ENCODE measurements at places on chromosomes 1 and 21.
A peak's percentile ranks its signal among the peaks of the same experiment; 100 is the strongest.

- no peak for DNase-seq
These were observed 8.4 kb downstream of the UBASH3A start for GRCh38 chr21:42411891-42412635.

- peak; percentile 43 for DNase-seq
These were observed 2.6 kb upstream of the SAMD13 start for GRCh38 chr1:84298684-84299535.

GRCh38 chr1:183543619-183544204, 46.5 kb downstream of the NCF2 start:
- DNase-seq: peak; percentile 74

DNA sequence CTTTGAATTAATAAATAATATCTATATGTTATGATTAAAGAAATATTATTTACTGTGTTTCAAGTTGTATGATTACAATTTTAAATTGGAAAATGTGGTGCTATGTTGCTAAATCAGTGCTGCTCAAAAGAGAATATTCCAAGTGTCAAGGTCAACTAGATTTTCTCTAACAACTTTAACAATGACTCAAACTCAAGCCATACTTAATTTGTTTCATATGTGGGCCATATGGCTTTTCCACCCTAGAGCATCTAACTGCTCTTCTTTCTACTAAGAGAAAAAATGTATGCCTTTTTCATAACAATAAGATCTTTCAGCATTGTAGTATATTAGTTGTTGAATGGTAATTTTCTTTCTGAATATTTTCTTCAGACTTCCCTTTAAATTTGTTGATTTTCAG, 8.3 kb upstream of the SYT14 start:
- peak; percentile 25 for DNase-seq

- no peak for DNase-seq
These were observed 20.6 kb downstream of the NPHP4 start for GRCh38 chr1:5971471-5972197.

DNA sequence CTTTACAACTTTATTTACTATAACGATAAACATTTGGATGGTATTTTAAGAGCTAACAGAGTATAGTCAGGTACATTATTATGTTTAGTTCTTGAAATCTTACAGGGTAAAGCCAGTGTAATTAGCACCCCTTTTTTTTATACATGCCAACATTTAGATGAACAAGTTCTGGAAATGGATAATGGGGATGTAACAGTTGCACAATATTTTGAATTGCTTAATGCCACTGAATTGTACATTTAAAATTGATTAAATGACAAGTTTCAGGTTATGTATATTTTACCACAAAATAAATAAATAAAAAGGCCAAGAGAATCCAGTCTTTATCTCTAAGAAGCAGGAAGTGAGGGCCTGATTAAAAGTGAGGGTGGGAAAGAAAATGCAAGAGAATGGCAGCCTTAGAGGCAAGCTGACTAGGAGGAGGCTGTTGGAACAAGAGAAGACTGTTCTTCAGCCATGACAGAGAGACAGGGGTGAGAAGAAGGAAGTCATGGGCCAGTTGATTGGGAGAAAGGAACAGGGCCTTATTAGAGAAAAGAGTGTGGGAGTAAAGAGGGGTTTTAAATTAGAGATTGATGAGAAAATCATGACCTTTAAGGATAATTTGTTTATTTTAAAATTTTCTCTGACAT, 49.9 kb upstream of the TNFSF18 start:
- no peak for DNase-seq

GRCh38 chr1:162080472-162081015, 11.1 kb downstream of the NOS1AP start:
- DNase-seq: no peak

DNA sequence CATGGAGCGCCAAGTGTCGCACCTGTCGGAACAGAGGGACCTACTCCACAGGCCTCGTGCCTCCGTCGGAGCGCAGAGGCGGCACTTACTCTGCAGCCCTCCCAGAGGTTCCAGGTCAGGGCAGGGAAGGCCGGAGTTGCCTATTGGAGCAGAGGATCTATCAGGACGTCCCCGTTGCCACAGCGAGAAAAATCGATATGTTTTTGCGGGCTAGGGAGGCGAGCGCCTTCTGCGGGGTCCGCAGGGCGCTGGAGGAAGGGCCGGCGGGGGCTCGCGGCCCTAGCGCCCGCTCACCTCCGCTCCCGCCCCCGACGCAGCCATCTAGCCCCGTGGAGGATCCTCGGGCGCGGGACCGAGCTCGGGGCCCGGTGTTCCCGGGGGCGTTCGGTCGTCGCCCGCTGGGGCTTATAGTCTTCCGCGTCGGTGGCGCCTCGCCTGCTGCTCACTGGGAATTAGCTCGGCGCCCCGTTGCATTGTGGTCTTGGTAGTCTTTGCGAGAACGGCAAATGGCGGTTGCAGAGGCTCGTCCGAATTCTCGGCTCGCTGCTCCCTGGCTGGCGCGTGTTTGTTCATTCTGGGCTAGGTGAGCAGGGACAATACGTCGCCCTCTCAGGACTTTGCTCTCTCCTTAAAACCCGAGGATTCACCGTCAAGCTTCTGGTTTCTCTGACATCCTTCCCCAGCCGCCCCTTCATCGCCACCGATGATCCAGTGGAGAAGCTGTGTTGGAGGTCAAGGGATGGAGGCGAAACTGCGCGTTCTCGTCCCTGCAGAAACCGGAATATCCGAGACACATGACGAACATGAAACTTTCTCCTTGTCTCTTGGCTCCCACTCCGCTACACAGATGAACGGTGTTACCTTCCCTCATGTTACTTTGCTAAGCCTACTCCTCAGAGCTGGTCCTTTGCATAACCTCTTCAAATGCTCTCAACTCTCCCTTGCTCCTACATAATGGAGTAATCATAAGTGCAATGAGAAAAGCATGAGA, at the start of gene JTB:
Gene JTB (minus strand): TSS at position 425 of the 991 bp plus-strand sequence. CDS start 422 bp downstream, at position 3.
- DNase-seq: peak; percentile 86

DNA sequence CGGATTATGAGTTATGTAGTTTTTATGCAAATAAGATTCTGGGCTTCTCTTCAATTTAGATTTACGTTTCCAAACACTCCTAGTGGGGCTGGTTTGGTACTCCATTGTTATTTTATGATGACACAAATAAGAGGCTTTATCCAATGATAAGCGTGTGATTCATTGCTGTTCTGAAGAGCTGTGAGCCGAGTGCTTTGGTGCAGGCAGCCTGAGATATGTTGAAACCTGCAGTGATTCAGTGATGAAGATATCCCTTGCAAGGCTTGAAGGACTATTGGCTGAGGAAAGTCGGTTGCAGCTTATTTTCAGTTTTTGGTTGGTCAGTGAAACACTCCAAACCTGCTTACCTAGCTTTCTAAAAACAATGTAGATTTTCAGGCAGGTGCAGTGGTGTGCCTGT, 112.2 kb downstream of the RYR2 start:
- no peak for DNase-seq

GRCh38 chr1:88141499-88142074, 542.5 kb upstream of the PKN2 start:
- DNase-seq: no peak

- DNase-seq: no peak
These were observed 124.7 kb downstream of the POU2F1 start for GRCh38 chr1:167345386-167345733.

DNA sequence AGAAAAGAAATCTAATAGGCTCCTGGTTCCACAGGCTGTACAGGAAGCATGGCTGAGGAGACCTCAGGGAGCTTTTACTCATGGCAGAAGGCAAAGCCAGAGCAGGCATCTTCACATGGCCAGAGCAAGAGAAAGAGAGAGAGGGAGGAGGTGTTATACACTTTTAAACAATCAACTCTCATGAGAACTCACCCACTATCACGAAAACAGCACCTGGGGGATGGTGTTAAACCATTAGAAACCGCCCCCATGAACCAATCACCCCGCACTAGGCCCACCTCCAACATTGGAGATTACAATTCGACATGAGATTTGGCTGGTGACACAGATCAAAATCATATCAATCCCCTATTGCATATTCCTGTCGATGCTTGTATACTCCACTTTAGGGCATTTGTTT, 93.5 kb downstream of the MRPL39 start:
- DNase-seq: no peak

DNA sequence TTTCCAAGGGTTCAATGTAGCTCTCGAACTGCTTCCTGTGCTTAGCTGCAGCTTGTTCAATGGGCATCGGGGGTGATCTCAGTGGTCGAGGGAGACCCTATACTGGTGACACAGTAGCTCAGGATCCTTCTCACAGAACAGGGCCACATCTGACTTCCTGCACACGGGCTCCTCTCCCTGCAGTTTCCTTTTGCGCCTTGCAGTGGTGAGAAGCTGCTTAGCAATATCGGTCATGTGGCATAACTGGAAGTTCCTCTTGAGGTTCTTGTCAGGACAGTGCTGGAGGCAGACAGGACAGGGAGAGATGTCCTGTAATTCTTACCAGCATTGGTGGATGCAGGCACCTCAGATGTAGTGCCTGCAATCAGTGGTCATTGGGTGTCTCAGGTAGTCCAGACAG, 140.5 kb upstream of the MAP1LC3C start:
- no peak for DNase-seq

DNA sequence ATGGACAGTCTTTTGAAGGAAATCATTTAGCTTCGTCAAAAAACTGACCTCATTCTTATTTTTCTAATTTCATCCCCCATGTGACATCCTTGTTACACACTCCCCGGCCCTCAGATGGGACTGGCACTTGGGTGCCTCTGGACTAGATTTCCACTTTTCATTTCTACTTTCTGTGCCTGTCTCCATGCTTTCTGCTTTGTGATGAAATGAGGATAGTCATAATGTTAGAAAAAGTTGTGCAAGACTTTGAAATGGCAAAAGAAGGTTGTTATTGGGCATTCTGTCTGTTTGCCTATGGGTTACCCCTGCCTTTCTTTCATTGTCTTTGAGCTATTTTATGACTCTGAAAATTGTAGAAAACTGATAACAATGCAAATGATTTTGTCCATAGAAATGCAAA, 54.9 kb downstream of the MDM4 start:
- no peak for DNase-seq

DNA sequence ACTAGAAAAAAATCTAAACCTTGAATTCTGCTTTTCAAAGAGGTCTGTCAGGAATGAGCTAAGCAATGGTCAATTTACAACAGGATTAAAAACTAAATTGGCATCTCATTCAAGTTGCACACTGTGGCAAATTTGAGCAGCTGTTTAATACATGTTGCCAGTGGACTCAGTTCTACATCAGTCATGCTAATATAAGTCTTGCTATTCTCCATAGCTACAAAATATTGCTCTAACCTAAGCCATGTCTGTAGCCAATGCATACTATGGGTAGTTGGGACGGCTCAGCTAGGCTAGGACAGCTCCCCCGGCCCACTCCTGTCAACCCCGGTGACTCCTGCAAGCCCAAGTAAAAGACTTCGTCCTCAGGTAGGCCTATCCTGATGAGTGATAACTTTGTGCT, 10.9 kb upstream of the VAV3 start:
- DNase-seq: no peak

- no peak for DNase-seq
These were observed 122.2 kb downstream of the NOS1AP start for GRCh38 chr1:162191396-162192305.

- DNase-seq: peak; percentile 84
These were observed 1.5 kb downstream of the CORT start for GRCh38 chr1:10451287-10451686.

GRCh38 chr1:78492386-78492950, 1.7 kb downstream of the PTGFR start:
- no peak for DNase-seq

- no peak for DNase-seq
These were observed 7.0 kb downstream of the SIPA1L2 start for GRCh38 chr1:232622981-232623380.

- peak; percentile 33 for DNase-seq
These were observed at the start of gene PALMD for GRCh38 chr1:99645699-99646531. TSS of gene PALMD (plus strand) at chr1:99646113. CDS start at chr1:99646318, 205 bp downstream.

DNA sequence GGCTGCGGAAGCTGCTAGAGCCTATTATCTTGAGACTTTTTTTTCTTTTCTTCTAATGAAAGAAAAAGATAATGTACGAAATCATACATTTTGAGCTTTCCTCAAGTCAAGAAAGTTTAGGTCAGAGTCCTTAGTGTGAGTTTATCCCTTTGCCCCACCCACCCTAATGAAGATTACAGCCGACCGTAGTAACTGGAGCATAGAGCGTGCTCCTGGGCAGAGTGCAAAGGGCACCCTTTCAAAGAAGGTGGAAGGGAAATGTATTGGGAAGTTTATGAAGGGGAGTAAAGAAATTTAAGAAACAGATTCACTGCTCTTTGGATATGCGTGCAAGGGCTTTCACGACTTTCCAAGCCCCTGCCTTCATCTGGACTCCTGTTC, 17.2 kb downstream of the GNG12 start:
- no peak for DNase-seq
